Stimulated activated CD8-positive, alpha-beta memory T cell treated with anti-CD3 and anti-CD28 coated beads, Interleukin-2, amount 100 ng/mL, for 1 hour (primary cell): ENCODE measurements at places on chromosomes 5 and 9.

DNA sequence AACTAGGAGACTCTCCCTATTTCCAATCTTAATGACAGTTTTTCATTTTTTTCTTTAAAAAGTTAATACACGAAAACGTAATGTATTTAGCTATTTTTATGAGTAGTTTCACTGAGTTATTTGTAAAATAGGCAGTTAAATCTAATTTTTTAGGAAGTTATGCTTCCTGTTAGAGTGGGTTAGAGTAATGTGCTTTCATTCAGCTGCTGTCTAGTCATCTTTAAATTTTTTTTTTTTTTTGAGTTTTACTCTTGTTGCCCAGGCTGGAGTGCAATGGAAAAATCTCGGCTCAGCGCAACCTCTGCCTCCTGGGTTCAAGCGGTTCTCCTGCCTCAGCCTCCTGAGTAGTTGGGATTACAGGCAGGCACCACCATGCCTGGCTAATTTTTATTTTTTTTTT, 34.0 kb downstream of the CDC42SE2 start:
- DNase-seq: no peak

DNA sequence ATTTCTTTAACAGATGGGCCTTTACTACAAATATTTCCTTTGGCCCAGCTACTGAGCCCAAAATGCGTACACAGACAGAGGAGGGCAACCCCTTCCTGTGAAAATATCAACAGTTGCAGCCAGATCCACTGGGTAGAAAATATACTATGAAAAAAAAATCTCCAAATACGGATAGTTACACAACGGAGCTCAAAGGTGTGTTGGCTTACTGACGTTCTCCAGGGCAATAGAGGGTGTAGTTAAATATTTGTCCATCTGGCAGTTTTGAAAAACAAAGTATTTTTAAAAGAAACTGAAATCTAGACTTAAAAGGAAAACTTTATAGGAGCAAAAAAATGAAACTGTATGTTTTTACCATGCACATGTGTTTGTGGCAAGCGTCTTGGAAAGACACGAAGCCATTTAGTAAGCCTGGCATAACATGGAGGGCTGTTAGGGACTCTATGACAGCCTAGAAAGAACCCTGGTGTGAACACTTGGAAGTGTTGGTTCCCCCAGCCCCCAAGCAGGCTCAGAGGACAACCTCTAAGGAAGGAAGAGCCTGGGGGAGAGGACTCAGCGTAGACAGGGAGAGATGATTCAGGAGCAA, 157.8 kb upstream of the TRPM3 start:
- DNase-seq: no peak

DNA sequence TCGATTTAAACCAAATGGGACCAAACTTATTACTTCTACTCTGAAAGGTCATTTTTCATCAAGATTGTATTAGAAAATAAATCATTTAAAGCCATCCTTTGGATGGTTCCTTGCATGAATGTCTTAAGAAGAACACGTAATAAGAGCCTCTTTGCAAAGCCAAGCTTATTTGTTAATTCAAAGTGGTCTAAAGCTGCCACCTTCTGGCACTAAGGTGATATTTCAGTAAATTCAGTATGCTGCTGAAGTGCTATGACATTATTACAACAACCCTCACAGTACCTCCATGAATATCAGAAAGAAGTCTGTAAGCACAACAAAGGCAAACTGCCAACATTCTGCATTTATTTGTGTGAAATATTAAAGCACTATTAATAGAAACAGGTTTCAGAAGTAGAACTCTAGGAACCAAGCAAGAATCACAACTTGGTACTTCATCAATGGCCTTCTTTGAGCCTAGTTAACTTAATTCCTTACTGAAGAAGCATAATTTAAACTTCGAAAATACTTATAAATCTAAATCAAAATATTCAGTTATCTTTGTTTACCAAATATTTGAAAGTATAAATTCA, 53.1 kb upstream of the TYRP1 start:
- no peak for DNase-seq

- no peak for DNase-seq
Observed at GRCh38 chr5:167232675-167233311, 1058.7 kb upstream of the WWC1 start.

- DNase-seq: no peak
Observed at GRCh38 chr9:19342947-19343346, 37.1 kb downstream of the RPS6 start.

- no peak for DNase-seq
Observed at GRCh38 chr5:123885081-123885480, 373.1 kb downstream of the CSNK1G3 start.

- no peak for DNase-seq
Observed at GRCh38 chr5:82246960-82247574, 31.1 kb downstream of the RPS23 start.

DNA sequence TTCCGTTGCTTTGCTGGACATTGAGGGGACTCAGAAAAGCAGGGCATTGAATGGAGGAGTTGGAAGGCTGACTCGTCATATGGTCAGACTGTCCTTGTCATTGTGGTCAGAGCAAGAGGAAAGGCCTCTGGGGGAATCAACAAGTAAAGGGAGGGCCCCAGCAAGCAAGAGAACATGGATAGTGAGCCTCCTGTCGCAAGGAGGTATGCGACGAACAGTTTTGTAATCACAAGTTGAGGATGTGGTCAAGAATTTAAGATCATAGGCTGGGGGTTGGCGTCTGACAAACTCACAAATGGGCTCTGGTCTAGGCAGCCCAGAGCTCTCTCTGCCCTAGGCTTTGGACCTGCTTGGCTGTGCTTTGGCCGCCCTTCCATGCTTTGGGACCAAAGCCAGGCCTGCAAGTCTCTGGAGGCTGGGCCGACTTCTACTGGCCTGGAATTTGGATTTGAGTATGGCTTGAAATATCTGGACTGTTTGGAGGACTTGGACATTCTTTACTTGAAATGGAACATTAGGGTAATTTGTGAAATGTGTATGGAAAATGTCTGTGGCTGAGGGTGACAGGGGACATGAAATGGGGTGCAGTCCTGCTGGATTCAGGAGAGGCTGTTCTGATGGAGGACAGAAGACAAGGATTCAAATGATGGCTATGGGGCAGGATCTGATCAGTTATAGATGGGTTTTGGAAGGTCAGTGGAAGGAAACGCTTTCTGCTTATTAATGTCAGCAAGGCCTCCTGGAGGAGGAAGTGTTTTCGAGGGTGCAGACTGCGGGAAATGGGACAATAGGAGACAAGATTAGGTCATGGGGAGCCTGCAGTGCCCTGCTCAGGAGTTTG, 19.2 kb upstream of the NDST1 start:
- DNase-seq: no peak

- no peak for DNase-seq
Observed at GRCh38 chr9:25994605-25995004, 316.4 kb upstream of the TUSC1 start.

GRCh38 chr9:117839862-117840261, 135.7 kb downstream of the TLR4 start:
- DNase-seq: no peak
